ENCODE measurements at places on chromosomes 3 and 15. TPM values are rescaled to one million over a fixed set of nuclear protein-coding genes. Genes with fewer than 3 reads are reported as not detected.

- DNase-seq, result no peak
Measured at GRCh38 chr3:116444115-116444747, 1.1 kb downstream of the LSAMP start.

GRCh38 chr15:74175271-74176191 lies 2.0 kb downstream of the ISLR start:
- peak; percentile 50 for DNase-seq

GRCh38 chr3:196044513-196044912 lies 37.4 kb downstream of the TFRC start:
- DNase-seq, result no peak

- DNase-seq, result no peak
Measured at GRCh38 chr15:99312228-99312627, 60.9 kb downstream of the LRRC28 start.

Gene TRIM42
- not detected for total RNA-seq

Gene TMEM212
- total RNA-seq, result not detected

Gene ENTPD3
- not detected for total RNA-seq

Gene OIP5
- total RNA-seq, result 10.5 TPM

Data from activated naive CD4-positive, alpha-beta T cell treated with anti-CD3 and anti-CD28 coated beads, Interleukin-2, amount 50 U/mL, for 72 hours (primary cell).